Ovary (tissue), 10 donors: ENCODE measurements at places on chromosomes 13 and 19. TPM values are rescaled to one million over a fixed set of nuclear protein-coding genes. Genes with fewer than 3 reads are reported as not detected.
A peak's percentile ranks its signal among the peaks of the same experiment; 100 is the strongest.

ZNF541 gene
- total RNA-seq = 0.92 TPM

SLC8A2 gene
- not detected for total RNA-seq

DLL3 gene
- 0.24 TPM for total RNA-seq

COL5A3 gene
- total RNA-seq = 8.3 TPM

NLRP4 gene
- total RNA-seq = not detected

DNA sequence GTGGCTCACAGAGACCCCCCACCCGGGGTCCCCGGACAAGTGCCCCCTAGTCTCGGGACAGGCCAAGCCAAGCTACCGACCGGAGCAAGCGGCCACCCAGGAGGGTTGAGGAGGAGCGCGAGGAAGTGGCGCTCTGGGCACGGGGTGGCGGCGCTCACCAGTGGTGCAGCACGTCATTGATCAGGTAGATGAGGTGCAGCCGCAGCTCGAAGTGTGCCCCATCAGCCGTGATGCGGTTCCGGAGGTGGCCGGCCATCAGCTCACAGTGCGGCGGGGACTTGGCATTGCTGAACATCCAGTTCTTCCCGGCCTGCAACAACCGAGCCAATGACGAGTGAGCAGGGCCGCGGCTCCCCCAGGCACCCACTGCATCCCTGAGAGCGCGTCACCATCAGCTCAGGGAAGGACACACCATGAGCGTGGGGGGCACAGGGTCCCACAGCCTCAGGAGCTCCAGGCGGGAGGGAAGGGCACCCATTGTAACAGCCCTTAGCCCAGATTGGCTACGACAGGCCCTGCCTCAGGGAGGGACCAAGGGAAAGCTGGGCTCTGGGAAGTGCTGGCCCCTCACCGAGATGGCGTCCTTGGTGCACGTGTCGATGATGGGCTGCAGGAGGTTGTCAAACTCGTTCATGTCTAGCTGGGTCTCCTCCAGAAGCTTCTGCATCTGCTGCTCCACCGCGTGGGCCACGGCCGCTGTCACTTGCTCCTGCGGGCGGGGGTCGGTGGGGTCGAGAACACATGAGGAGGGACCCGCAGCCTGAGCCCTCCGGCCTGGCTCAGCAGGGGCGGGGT is 9.6 kb downstream of the CHERP start:
- H3K4me3 ChIP-seq = no peak overlapping the region
- no peaks in the 10 kb centered on the region for H3K4me1 ChIP-seq
- H3K36me3 ChIP-seq = peaks cover 3% of the 10 kb centered on the region
- no peak for DNase-seq
- no peaks in the 10 kb centered on the region for H3K27me3 ChIP-seq

DNA sequence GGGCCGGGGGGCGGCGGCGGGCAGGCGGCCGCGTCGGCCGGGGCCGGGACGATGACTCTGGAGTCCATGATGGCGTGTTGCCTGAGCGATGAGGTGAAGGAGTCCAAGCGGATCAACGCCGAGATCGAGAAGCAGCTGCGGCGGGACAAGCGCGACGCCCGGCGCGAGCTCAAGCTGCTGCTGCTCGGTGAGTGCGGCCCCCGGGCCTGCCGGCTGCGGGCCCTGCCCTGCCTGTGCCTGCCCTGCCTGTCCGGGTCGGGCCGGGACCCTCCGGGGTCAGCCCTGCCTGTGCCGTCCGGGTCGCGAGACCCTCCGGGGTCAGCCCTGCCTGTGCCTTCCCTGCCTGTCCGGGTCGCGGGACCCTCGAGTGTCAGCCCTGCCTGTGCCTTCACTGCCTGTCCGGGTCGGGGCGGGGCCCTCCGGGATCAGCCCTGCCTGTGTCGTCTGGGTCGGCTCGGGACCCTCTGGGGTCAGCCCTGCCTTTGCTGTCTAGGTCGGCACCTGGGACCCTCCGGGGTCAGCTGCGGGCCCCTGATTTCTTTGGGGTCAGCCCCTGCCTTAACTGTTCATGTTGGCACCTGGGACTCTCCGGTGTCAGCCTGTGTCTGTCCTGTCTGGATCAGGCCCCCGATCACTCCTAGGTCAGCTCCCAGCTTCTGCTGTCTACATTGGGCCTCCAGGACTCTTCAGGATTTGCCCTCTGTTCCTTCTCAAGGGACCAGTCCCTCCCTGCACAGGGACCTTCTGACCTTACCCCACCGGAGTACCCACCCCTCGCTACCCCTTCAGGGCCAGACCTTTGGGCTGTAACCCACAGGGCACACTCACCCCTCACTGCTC is 659 bp downstream of the GNA11 start:
- H3K27me3 ChIP-seq = no peaks in the 10 kb centered on the region
- peak overlapping the region; percentile 83 for H3K4me3 ChIP-seq
- no peaks in the 10 kb centered on the region for H3K36me3 ChIP-seq
- no peak overlapping the region for H3K27ac ChIP-seq
- H3K4me1 ChIP-seq = peaks cover 39% of the 10 kb centered on the region
- no peak for DNase-seq

GRCh38 chr13:75661443-75661842 is 25.3 kb downstream of the LMO7 start:
- no peaks in the 10 kb centered on the region for H3K36me3 ChIP-seq
- no peaks in the 10 kb centered on the region for H3K4me1 ChIP-seq
- no peaks in the 10 kb centered on the region for H3K27me3 ChIP-seq
- no peak for DNase-seq
- no peak overlapping the region for H3K4me3 ChIP-seq

- H3K4me1 ChIP-seq = no peaks in the 10 kb centered on the region
- H3K36me3 ChIP-seq = peaks cover 4% of the 10 kb centered on the region
- no peak overlapping the region for H3K27ac ChIP-seq
- H3K4me3 ChIP-seq = no peak overlapping the region
- no peak for DNase-seq
These were observed 11.9 kb upstream of the SCN1B start for GRCh38 chr19:35018379-35018778.

DNA sequence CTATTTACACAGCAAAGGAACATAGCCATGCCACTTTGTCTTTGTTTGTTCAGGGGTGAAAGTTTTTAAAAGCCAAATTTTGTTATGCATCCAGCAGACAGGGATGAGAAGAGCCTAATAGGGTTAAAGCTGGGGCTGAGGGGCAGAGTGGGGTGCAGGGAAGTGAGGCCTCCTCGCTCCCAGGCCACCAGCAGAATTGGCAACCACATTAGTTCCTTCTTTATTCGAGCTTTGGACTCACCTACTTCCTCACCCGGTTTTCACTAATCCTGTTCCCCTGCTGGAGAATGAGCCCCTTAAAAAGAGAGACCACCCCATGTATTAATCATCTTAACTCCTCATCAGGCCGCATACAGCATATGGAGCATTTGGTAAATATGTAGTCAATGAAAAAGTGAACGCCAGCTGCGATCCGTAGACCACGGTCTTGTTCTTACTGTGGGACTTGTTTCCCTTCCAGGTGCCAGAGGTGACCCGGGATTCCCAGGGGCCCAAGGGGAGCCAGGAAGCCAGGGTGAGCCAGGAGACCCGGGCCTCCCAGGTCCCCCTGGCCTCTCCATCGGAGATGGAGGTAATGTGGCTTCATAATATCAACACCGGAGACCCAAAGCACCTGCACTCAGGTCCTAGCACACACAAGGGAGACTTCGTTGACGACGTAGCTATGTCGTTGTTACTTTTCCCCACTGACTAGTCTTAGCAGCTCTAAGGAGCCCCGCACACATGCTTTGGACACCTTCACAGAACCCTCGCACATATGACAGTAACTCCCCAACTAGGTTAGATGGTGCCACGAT is 112.1 kb downstream of the RAB20 start:
- H3K27me3 ChIP-seq = no peaks in the 10 kb centered on the region
- H3K4me3 ChIP-seq = no peak overlapping the region
- H3K36me3 ChIP-seq = no peaks in the 10 kb centered on the region
- no peak overlapping the region for H3K27ac ChIP-seq
- no peaks in the 10 kb centered on the region for H3K4me1 ChIP-seq
- DNase-seq = peak; percentile 4

GRCh38 chr19:2811221-2811722 is 8.4 kb upstream of the ZNF554 start:
- H3K36me3 ChIP-seq = no peaks in the 10 kb centered on the region
- H3K27ac ChIP-seq = no peak overlapping the region
- DNase-seq = no peak
- H3K27me3 ChIP-seq = no peaks in the 10 kb centered on the region
- H3K4me1 ChIP-seq = no peaks in the 10 kb centered on the region
- H3K4me3 ChIP-seq = no peak overlapping the region

GRCh38 chr13:86579662-86580061 is 780.4 kb upstream of the SLITRK6 start:
- H3K27ac ChIP-seq = no peak overlapping the region
- no peak for DNase-seq
- H3K4me3 ChIP-seq = no peak overlapping the region
- H3K27me3 ChIP-seq = no peaks in the 10 kb centered on the region
- no peaks in the 10 kb centered on the region for H3K36me3 ChIP-seq

DNA sequence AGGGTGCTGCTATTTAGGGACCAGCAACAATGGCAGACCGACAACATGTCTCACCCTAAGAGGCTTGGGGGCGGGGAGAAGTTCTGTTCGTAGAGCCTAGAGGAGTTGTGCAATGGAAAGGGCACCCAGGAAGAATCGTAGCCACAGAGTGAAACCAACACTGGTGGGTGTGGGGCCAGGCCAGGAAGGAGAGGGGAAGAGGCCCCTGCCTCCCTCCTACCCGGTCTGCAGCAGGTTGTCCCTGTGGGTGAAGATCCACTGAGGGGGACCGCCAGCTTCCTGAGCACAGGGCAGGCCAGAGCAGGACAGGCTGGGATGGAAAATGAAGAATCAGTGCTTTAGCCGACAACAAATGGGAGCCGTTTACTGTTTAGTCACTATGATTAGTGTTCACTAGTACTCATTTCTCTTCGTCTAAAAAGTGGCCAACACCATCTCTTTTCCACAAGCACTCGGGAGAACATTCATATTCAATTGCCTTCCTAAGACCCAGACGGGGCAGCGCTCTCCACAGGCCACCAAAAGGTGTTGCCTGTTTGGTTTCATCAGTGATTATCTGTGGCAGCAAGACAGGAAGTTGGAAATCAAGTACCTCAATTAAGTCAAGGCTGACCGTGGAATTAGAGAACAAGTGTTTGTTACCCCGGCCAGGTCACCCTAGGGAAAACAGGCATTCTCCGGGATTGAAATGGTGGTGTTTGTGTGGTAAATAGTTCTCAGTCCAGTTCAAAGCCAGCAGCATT is 1.1 kb upstream of the ATP11A start:
- peak overlapping the region; percentile 60 for H3K4me3 ChIP-seq
- H3K27me3 ChIP-seq = no peaks in the 10 kb centered on the region
- H3K27ac ChIP-seq = peak overlapping the region; percentile 91
- H3K4me1 ChIP-seq = peaks cover 2% of the 10 kb centered on the region
- DNase-seq = no peak

DNA sequence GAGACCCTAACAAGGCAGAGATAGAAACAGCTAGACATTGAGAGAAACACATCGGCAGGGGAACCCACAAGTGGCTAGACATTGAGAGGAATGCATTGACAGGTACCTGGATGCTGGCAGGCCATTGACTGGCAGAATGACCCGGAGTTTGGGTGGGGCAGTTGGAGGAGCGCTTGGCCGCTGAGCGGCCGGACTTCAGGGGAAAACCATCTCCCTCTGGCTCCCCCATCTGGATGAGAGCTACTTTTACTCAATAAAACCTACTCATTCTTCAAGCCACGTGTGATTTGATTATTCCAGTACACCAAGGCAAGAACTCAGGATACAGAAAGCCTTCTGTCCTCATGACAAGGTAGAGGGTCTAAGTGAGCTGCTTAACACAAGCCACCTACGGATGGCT is 473.4 kb downstream of the SLITRK5 start:
- DNase-seq = no peak
- no peak overlapping the region for H3K27ac ChIP-seq
- H3K4me1 ChIP-seq = no peaks in the 10 kb centered on the region
- H3K4me3 ChIP-seq = no peak overlapping the region
